ENCODE measurements at places on chromosomes 7 and 10.

DNA sequence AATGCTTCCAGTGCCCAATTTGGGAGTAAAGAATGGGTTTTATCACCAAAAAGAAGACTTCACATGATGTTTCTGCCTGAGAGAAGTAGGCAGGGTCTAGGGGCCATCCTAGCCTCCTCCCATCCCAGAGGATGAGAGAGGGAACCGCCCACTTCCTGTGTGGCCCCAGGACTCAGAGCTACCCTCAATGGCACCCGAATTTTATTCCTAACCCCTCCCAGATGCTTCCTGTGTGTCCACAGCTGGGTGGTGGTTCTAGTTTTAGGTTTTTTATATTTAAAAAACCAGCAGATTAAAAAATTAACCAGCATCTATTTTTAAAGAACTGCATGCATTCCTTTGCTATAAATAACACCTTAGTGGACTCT is 583.5 kb downstream of the PTPRN2 start:
- no peak for DNase-seq

- DNase-seq = no peak
Observed at GRCh38 chr7:132347123-132347522, 229.1 kb downstream of the PLXNA4 start.

- DNase-seq = no peak
Observed at GRCh38 chr7:107446531-107446930, 23.3 kb upstream of the GPR22 start.

DNA sequence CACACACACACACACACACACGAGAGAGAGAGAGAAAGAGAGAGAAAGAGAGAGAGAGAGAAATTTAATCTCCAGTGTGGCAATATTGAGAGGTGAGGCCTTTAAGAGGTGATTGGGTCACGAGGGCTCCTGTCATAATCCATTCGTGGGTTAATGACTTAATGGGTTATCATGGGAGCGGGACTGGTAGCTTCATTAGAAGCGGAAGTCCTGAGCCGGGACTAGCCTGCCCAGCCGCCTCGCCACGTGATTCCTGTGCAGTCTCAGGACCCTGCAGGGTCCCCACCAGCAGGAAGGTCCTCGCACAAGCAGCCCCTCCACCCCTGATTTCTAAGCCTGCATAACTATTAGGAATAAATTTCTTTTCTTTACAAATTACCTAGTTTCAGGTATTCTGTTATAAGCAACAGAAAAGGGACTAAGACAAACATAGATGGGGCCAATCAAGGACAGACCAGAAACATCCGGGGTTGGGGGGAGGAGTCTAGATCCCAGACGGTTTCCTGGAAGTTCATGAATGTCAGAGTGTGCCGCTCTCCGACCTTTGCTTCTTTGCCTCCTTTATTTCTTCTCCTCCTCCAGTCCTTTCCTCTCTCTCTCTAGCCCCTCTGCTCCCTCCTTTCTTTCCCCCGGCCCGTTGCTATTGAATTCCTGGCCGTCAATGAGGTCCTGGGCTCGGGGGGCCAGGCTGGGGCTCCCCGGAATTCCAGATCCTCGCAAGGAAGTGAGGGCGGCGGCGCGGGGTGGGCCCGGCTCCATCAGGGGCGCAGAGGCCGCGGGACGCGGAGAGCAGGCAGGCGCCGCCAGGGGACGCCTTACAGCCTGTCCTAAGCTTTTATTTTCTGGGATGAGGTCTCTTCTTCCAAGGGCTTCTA is 146.8 kb downstream of the CYP26A1 start:
- no peak for DNase-seq

DNA sequence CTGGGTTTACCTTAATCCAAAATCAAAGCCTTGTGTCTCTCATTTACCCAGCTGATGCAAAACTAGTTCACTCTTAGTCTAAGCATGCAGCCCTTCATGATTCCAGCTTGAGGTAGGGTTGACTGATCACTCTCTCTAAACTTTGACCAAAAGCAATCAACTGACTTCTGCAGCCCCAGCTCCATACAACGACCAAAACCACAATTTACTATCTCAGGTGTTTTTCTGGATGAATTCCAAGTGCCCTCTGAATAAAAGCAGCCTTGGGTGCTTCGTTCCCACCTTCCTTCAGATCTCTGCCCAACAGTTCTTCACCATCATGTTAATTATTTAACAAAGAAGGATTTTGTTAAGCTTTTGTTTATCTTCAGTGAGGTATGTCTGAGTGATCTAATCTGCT is 62.6 kb downstream of the CCDC6 start:
- no peak for DNase-seq

DNA sequence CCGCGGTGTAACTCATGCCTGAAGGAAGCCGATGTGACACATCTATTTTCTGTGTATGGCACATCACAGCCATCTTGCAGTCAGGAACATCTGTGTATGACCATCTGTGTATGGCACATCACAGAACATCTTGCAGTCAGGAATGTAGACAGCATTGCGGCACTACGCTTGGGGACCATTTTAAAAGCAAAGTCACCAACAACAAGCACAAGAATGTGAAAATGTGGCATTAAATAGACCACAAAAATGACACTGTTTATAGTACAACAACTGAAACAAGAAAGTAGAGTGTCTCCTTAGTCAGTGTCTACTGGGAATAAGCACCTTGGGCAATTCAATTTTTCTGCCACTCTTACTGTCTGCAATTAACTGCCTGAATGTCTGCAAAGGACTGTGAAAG is 124.4 kb downstream of the HGF start:
- no peak for DNase-seq

GRCh38 chr10:78863140-78863905 is 205.4 kb upstream of the ZMIZ1 start:
- DNase-seq = no peak

DNA sequence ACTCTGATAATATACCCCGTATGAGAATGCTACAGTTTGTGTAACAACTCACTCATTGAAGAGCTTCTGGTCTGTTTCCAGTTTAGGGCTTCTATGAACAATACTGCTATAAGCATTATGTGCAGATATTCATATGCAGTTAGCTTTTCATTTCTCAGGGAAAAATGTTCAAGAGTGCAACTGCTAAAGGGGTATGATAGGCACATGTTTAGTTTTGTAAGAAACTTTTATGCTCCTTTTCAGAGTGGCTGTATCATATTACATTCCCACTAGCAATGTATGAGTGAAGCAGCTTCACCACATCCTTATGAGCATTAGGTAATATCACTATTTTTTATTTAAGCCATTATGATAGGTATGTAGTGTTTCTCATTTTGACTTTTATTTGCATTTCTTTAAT is 182.6 kb upstream of the CXCL12 start:
- no peak for DNase-seq
